HAP-1 (cell line): ENCODE measurements at places on chromosomes 11 and 22.

GRCh38 chr11:131671320-131671719, 300.9 kb downstream of the NTM start:
- no peak for DNase-seq

GRCh38 chr22:44916281-44917231, 93.2 kb downstream of the PHF21B start:
- no peak for DNase-seq

DNA sequence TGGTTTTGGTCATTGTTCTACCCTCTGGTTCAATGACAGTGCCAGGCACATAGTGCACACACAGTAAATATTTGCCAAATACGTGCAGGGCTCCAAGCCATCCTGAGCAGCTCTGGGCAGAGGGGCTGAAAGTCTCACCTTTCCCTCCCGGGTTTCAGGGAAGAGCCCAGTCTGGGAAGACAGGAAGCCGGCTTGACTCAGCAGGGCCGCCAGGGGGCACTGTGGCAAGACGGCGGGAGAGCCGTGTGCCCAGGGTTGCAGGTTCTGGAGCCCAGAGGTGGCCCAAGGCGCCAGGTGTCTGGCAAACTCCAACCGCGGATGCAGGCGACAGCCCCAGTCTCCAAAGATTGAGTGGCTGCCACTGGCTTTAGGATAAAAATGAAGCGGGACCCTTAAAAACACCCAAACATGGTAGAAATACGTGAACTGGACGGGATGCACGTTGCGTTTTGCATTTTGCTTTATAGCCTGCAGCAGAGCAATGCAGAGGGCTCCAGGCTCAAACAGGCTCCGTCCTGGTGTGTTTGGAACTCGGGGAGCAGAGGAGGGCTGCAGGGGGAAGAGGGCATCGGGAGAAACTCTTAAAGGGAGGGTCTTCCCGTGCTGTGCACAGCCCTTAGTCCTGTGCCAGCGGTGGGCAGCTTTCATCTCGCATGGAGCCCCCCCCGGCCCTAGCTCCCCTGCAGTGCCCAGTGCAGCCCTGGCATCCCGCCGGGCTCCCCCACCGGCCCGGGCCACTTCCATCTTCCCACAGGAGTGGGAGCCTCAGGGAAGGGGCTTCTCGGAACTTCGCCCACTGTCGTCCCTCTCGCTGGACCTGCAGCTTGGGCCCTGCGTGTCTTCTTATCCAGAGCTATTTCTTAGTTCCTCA, 10.7 kb downstream of the KRTAP5-5 start:
- DNase-seq: peak; percentile 72

DNA sequence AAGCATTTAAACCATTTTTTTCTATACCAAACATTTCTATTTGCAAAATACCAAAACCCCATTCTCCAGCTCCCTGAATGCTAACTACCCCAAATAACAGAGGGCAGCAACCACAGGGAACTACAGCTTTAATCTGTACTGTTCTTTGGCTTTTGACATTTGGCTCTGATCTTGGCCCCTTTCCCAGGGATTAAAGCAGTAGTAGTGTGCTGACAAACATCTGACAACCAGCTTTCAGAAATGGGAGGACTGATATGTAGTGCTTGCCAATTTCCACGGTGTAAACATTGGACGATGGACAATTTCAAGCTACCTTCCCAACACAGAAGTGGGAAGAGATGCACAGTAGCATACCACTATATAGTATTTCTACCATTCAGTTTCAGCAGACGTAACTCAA, 88.4 kb upstream of the TEAD1 start:
- DNase-seq: no peak

GRCh38 chr11:94934362-94934761, 39.0 kb downstream of the CWC15 start:
- no peak for DNase-seq

DNA sequence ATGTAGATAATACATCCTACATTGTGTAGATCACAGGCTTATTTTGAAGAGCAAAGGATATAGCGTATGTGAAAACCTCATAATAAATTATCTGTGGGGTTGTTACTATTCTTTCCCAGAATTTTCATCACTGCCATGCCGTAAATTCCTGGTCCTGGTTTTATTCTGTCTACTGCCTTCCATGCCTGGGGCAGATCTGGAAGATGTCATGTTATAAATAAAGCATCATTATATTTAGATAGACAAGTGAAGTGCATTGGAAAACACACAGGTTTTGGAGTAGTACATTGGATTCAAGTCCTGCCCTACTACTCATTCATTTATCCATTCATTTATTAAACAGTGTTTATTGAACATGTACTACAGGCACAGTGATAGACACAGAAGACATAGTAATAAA, 2.2 kb downstream of the C11orf52 start:
- DNase-seq: no peak

- no peak for DNase-seq
These were observed 44.6 kb downstream of the SFI1 start for GRCh38 chr22:31540966-31541365.

- DNase-seq: no peak
These were observed 6.9 kb downstream of the RAB6A start for GRCh38 chr11:73753938-73754337.

DNA sequence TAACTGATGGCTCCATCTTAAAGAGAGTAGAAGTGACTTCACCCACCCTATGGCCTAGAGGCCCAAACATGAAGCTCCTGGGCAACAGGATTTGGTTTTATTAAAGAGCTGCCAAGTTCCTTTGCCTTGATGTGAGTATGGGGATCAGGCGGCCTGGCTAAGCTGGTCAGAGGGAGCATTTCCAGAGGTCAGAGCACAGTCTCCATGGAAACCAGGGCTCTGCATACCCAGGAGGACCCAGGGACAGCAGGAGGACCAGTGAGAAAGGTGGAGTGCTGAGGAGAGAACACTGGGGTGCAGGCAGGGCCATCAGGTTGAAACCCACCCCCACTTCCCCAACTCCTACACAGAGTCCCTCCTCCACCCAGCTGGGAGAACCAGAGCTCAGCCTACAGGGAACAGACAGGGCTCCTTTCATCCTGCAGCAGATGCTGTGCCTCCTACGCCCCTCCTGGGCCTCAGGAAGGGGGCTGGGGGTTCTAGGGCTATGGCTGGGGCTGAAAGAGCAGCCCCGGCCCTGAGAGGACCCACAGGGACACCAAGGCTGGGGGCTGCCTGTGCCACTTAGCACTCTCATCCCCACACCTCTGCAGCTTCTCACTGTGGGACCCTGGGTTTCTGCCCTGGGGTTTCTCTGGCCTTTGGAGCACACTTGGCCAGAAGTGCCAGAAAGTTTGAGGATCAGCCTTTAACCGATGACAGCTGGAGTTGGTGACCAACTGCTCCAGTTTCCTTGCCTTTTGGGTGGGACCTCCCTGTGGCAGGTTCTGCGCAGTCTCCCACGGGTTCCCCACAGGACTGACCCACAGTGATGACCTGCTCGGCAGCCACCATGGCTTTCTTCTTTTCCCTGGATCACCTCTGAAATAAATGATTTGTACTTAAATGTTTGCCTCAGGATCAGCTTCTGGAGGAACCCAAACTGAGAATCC, 13.8 kb upstream of the P2RY6 start:
- DNase-seq: no peak

DNA sequence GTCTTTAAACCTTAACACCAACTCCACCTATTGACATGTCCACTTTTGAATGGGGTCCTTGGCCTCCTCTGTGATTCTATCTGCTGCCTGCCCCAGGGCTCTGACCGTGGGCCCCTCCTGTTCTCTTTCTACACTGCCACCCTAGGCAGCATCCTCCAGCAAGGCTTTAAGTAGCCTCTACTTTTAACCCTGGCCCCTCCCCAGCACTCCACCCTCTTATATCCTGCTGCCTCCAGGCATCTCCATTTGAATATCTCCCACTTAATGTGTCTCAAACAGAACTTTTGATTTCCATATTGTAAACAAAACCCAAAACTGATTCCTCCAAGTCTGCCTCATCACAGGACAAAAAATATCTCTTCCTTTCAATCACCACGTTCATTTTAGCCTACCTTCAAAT, 90.5 kb upstream of the ARHGAP32 start:
- DNase-seq: no peak

DNA sequence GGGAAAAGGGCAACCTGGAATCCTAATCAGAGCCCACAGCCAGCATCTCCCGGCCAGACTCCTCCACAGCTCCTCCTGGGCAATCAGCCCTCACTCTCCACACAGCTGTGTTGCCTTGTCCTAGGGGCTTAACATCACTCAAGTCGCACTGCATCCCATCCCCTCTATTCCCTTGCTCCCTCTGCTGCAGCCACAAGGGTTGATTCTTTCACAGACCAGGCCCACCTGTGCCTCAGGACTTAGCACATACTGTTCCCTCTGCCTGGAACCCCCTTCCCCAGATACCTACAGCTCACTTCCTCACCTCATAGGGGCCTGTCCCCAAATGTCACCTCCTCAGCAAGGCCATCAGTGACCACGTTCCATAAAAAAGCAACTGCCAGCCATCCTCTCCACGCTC, 18.4 kb downstream of the SPATA19 start:
- DNase-seq: no peak

DNA sequence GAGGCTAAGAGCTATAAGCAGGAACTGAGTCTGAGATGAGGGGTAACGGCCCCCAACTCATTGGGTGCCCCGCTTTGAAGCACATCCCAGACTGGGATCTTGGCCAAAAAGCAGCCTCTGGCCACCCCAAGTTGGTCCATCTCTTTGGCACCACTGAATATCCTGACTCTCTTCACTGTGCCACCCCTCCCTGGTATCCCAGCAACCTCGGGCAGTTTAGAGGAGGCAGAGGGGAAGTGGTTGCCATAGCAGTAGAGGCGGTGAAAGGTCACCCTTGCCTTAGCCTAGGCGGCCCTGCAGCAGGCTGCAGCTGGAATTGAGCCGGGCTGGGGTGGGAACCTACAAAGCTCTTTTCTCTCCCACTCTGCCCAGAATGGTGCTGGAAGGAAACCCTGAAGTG, 1.1 kb downstream of the PELI3 start:
- no peak for DNase-seq

DNA sequence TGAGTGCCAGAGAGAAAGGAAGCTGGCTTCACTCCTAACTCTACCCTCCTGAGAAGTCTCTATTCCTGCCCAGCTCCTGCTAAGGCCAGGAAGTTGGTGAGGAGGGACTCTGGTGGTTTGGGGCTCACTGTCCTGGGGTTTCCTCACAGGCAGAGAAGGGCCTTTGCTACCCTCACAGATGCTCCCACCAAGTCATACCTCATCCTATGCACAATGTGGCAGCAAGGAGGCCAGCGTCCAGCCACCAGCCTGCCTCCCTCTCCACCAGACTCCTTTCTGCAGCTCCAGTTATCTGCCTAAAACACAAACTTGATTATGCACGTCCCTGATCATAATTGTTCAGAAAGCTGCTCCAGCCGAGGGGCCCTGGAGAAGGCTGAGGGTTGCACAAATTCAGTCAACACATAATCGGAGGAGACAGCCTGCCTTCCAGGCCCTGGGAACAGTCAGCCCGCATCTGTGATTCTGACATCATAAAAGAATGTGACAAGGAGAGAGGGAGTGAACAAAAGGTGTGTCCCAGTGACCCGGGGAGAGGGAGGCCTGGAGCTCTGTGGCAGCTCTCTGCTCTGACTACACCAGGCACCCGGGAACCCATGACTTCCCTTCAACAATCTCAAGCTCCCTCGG, 28.8 kb downstream of the DKK3 start:
- DNase-seq: no peak

GRCh38 chr11:43747130-43747802, 66.7 kb downstream of the HSD17B12 start:
- DNase-seq: no peak

DNA sequence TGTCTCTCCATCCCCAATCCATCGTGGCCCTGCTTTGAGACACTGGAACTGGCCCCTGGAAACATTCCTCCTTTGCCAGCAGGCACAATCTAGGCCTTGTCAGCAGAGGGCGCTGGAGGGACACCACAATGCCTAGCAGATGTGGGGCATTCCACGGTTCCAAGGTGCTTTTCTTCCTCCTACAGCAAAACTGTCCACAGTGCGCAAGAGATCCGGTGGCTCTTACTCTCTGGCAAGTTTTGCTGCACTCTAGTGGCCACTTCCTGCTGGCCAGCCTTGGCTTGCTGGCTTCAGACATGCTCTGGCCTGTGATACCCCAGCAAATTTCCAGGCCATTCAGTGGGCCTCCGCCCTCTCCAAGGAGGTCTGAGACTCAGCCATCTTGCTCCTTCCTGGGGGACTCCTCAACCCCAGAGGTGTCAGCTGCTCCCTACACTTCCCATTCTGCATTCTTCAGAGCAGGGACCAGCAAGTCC, 17.1 kb upstream of the RBM4B start:
- DNase-seq: peak; percentile 92

DNA sequence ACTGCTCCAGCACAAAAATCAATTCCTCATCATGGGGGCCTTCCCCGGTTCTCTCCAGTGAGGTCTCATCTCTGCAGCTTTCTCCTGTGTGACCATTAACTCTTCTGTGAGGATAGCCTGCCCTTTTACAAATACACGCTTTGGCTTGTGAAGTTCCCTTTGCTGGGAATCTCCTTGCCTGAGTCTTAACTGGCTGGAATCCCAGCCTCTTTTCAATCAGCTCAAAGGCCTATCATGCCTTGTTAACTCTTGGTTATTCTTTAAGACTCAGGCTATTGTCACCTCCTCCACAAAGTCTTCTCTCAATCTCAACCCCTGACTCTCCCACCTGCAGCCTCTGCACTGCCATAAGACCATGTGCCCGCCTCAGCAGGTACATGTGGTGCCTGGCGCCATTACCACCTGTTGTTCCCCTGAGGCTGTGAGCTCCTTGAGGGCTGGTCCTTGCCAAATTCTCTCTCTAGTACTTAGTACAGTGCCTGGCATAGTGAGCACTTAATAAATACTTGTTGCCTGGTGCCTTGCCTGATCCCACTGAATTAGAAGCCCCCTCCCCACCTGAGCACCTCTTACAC, 128.2 kb downstream of the ST3GAL4 start:
- no peak for DNase-seq

DNA sequence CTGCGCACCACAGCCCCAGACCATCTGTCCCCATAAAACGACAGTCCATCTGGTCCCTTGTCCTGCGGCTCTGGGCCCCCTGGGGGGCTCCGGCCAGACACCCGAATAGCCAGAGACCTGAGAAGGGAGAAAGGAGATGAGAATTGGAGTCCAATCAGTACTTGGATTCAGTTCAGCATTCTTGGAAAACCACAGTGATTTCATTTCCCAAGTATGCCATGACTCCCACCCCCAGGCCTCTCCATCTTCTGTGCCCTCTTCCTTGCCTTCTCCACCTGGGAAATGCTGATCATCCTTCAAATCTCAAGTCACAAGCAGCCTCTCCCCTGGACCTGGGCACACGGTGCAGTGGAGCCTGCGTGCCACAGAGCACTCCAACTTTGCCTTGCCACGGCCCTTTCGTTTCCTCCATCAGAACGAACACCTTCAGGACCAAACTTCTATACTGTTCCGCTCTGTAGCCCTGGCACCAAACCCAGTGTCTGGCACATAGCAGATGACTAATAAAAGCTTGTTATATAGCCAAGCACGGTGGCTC, 10.9 kb upstream of the MFNG start:
- DNase-seq: no peak

GRCh38 chr11:117017456-117017855, 80.8 kb downstream of the SIK3 start:
- DNase-seq: no peak
